BJ (cell line): ENCODE measurements at places on chromosomes 13 and 19.
A peak's percentile ranks its signal among the peaks of the same experiment; 100 is the strongest.

- DNase-seq: peak; percentile 19
These were observed 110.0 kb upstream of the FBXL3 start for GRCh38 chr13:77136902-77137420.

GRCh38 chr13:29908416-29909080 is 58.1 kb upstream of the UBL3 start:
- DNase-seq: peak; percentile 74

GRCh38 chr19:50214699-50215543 is 11.5 kb downstream of the MYH14 start:
- DNase-seq: no peak

- no peak for DNase-seq
These were observed 9.2 kb upstream of the RCBTB1 start for GRCh38 chr13:49594576-49594975.

DNA sequence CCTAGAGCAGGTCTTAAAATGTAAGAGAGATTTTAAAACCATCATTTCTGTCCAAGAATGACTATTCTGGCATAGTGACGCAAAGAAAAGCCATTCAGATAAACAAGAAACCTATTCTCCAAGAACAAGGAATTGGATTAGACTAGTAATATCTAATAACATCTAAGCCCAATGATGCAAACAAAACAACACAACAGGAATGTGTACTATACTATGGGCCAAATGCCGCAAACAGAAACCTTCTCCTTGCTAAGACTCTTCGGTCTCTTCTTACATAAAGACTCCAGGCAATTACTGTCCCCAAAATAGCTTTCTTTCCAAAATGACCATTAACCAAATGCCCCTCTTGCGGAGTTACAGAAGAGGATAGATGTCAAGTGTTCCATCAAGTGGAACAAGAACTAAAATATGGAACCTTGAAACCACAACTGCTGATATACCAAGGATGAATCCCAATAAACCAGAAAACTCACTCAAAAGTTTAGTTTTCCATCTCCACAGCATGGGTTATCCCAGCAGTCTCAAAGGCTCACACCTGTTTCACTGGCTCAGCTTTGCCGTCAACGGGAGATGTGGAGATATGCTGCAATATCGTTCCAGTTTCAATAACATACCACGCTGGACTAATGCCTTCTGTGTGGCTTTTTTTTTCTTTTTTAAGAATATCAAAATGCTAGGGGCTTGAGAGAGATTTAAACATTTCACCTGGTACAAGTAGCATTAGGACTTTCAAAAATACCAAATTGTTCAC is 76.2 kb downstream of the FOXO1 start:
- DNase-seq: no peak

- DNase-seq: no peak
These were observed 94.0 kb downstream of the PCDH9 start for GRCh38 chr13:67136157-67136556.

GRCh38 chr19:18972851-18973250 is 31.8 kb upstream of the HOMER3 start:
- DNase-seq: no peak

GRCh38 chr19:39927524-39928356 is 6.7 kb downstream of the FCGBP start:
- DNase-seq: no peak

DNA sequence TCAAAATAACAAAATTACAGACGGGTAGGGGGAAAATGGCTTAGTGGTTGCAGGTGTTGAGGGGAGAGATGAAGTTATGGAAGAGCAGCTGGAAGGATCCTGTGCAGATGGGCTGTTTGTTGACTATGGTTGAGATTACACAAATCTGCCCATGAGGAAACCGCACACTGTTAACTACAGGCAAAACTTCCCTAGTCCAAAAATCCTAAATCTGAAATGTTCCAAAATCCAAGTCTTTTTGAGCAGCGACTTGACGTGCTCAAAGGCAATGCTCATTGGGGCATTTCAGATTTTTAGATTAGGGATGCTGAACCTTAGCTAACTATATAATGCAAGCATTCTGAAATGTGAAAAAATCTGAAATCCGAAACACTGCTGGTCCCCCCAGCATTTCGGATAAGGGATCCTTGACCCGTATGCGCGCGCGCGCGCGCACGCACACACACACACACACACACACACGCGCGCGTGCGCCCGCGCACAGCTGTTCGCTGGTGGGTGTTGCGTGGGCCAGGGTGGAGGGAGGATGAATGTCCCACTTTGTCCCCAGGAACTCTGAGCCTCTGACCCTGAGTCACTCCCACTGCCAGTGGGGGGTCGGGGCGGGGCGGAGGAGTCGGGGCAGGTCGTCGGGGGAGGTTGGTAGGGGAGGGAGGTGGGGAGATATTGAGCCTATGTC is 6.8 kb downstream of the F2RL3 start:
- no peak for DNase-seq

DNA sequence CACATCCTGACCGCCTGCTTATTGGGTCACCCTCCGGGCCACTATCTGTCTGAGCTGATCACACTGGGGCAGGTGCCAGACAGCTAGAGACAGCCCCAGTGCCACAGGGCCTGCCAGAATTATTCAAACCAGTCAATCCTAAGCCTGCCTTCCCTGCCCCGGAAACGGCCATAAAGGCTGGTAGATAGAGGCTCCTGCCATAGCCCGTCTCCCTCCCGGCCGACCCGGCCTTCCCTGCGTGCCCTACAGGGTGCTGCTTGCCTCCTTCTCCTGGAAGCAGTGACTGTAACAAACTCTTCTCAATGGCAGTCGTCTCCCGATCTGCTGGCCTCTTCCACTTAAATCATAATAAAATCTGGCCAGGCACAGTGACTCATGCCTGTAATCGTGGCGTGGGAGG is 158.6 kb upstream of the SOX1 start:
- DNase-seq: no peak

- DNase-seq: no peak
These were observed 949 bp upstream of the ZNF260 start for GRCh38 chr19:36528921-36529518.

DNA sequence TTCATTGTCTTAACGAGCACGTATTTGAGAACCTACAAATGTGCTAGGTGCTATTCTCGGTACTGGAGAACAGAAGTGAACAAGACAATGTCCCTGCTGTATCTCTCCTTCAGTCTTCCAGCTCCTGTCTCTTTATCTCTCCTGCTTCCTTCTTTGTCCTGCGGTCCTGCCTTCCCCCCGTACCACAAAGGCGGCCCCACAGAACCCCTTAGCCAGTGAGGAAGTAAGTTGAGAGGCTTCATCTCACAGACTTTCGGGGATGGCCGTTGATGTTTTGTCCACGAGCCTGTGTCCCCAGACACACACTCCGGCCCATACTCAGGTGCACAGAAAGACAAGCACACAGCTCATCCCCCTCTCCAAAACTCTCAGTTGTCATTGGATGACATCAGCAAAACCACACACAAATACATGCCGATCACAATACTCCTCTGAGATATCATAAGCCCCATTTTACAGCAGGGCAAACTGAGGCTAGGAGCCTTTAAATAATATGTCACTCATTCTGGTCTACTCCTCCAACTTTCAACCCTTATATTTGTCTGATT is 507 bp upstream of the SWSAP1 start:
- DNase-seq: no peak

- no peak for DNase-seq
These were observed 25.0 kb downstream of the ITM2B start for GRCh38 chr13:48258002-48258401.

DNA sequence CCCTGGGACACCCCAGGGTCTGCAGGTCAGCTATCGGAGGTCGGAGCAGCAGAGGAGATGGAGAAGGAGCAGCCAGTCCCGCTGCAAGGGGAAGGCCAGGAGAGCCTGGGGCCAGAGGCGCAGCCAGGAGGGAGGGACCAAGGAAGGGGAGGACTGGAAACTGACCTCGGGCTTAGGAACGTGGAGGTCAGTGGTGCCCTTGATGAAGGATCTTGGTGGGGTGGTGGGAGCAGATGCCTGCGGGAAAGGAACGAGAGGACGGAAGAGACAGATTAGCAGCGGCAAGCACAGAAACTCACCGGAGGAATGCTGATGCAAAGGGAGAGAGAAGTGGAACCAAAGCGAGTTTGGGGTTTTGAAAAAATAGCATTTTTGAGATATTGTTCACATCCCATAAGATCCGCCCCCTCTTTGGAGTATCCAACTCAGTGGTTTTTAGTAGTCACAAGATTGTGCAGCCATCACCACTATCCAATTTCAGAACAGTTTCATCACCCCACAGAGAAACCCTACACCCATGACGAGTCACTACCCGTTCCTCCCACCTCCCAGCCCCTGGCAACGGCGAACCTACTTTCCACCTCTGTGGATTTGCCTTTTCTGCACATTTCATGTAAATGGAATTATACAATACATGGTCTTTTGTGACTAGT is 22.1 kb downstream of the PLEKHF1 start:
- peak; percentile 90 for DNase-seq

GRCh38 chr13:92224052-92224821 is 825.8 kb downstream of the GPC5 start:
- no peak for DNase-seq

- DNase-seq: no peak
These were observed 1.7 kb upstream of the DLEU7 start for GRCh38 chr13:50845211-50845610.

DNA sequence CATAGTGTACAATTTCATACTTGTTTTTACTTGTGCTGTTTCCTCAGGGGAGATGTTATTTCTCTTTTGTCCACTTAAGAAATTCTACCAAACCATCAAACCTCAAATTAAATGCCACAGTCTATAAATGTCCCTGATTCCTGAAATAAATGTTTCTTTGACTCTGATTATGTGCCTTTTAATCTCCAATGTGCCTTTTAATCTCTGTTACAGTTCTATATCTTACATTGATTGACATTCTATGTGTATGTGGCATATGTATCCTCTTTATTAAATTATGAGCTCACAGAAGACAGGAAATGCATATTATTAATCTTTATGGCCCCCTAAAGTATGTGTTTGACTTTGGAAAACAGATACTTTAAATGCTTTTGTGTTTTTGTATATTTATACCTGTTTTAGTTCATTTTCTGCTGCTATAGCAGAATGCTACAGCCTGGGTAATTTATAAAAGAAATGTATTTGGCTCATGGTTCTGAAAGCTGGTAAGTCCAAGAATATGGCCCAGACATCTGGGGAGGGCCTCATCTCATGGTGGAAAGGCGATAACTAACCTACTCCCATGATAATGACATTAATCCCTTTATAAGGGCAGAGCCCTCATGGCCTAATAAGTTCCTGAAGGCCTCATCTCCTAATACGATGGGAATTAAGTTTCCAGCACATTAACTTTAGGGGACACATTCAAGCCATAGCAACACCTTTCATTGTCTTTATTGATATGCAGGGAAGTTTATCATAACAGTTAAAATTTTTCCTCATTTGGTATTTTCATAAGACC is 403.9 kb downstream of the LIG4 start:
- DNase-seq: no peak

DNA sequence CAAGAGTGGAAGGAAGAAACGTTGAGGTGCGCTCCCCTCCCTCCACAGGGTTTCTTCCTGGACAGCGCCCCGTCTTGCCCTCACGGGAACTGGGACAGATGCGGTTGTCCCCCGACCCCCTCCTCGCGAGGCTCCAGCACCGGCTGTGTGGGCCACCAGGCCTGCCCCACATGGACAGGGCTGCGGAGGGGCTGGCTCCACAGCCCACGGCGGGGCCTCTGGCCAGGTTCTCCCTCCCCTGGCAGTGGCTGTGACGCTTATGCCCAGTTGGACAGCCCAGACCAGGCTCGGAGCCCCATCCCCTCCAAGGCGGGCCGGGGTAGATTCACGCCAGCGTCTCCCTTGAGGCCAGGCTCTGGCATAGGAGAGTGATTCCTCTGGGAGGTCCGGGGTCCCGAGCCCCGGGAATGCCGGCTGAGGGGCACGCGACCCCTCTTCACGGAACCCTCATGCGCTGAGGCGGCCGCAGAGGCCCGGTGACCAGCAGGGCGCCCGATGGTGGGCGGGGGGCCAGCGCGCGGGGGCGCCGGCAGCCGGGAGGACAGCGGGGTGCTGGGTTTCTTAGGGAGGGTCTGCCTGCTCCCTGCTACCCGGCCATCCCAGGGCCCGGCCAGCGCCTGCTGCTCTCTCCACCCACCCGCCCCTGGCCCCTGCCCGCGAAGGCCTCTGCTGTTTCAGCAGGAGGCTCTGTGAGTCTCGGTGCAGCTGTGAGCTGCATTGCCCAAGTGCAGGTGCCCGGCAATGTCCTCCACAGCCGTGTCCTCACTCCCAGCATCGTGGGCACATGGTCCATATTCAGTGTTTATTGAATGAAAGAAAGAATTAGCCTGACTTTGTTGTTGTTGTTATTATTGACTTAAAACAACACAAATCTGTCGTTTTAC is 20.3 kb upstream of the GAS6 start:
- no peak for DNase-seq

DNA sequence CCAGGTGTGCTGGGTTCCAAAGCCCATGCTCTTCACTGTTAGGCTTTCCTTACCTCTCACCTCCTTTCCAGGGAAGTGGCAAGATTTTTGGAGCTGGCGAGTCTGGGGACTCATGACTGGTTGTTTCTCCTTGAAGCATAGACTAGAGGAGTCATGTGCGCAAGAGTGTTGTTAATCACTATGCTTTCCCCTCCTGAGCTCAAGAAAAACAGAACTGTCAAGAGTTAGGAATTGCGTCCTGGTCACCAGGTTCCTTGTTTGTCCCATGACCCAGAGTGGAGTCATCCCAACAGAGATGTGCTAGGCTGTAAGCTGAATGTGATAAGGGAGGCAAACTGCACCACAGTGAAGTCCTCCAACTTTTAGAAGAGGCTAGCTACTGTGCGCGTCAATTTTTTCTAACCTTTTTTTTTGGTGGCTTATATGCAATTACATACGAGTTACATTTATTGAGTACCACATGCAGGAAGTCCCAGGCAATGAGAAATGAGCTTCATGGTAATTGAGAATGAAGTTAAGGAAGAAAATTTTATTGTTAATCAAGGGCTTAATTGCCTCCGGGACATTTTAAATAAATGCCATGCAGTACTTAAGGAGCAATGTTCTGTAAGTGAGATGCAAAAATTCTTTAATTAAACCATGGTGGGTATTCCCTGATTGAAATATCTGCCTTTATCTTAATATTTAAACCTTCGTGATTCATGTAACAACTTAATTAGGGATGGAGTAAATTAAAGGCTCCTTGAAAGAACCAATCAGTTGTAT is 233.9 kb downstream of the ZIC5 start:
- DNase-seq: no peak

- DNase-seq: no peak
These were observed 739.4 kb downstream of the LIG4 start for GRCh38 chr13:107475753-107476453.

DNA sequence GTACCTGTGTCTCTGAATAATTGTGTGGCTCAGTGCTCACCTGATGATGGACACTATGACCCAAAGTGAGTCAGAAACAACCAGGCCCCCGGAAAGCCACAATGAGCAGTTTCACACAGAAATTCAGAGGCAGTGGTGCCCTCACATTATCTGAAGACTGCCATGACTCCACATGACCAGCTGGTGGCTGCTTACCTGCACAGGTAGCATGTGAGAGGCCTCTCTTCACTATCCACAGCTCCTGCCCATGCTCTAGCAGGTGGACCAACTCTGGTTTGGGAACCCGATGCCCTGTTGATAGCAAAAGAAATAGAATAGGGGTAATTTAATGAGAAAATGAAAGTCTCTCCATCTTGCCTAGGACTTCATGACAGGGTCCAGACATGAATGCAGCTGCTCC is 7.2 kb downstream of the ZNF550 start:
- DNase-seq: no peak
